ENCODE measurements at places on chromosomes 3 and 15. TPM values are rescaled to one million over a fixed set of nuclear protein-coding genes. Genes with fewer than 3 reads are reported as not detected.
A peak's percentile ranks its signal among the peaks of the same experiment; 100 is the strongest.

LIPH gene
- 0.46 TPM for polyA plus RNA-seq

- no peak for DNase-seq
Measured at GRCh38 chr15:80609512-80609946, 85.6 kb upstream of the ABHD17C start.

DNA sequence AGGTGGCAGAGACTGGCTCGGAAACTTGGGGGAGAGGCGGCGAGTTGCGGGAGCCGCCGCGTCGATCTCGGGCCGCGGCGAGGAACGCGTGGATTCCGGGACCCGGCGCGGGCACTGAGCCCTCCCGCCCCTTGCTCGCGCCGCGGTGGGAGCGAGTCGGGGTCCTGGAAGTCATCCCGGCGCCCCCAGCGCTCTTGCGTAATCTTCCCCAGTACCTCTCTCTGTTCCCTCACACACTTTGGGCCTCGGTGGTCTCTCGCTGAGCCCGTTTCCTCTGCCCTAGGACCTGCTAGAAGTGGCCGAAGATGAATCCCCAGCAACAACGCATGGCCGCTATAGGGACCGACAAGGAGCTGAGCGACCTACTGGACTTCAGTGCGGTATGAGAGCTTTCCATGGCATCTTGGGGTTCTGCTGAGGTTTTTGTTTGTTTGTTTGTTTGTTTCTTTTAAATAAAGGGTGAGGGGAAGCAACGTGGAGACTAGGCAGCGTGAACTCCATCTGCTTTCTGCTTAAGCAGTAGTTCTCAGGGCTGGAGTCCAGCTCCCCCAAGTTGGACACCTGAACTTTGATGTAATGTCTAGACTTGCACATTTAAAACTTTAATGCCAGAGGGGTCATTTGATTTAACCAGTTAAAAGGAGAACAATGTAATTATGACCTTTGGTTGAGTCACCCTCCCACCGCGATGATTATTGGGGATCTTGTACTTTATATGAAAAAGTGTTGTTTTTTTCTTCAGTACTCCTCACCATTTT is 1.3 kb downstream of the TCF12 start:
- DNase-seq: peak; percentile 54

DNA sequence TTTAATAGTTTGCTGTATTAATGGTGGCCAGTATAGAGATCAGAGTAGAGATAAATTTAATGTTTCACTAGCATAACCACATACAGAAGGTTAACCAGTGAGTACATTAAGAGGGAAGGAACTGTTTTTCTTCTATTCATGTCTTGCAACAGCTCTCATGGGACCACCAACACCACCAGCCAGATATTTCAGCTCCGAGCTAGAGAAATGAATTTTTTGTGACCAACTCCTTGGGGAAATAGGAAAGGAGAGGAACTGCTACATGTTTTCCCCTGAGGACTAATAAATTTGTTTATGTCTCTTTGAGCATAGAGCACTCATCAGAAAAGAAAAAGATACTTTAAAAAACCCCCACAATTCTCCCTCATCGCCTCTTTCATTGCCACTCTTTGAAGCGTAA is 247.5 kb downstream of the MBNL1 start:
- no peak for DNase-seq

Measured in K562 (cell line).